Glomerular endothelial cell (primary cell): ENCODE measurements at places on chromosomes 12 and 14. TPM values are rescaled to one million over a fixed set of nuclear protein-coding genes. Genes with fewer than 3 reads are reported as not detected.

- DNase-seq: no peak
Observed at GRCh38 chr12:6936636-6937480, 6.8 kb upstream of the RNU7-1 start.

GRCh38 chr12:59079002-59079401 is 158.7 kb upstream of the LRIG3 start:
- no peak for DNase-seq

DNA sequence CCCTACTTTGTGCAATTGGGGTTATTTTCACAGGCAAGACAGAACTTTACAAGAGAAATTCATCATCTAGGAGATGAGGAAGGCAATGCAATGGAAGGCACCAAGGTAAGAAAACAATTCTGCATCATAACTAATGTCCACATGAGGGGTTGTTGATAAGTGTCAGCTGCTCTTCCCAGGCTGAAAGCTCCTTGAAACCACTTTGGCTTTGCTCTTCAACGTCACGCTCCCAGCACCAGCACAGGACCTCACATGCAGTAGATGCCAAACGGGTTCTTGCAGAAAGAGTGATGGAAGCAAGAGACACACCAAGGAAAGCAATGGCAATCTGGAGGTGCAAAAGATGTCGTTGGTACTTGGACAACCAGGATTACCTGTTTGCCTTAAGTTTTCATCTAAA is 485.5 kb downstream of the BCL11B start:
- no peak for DNase-seq

DNA sequence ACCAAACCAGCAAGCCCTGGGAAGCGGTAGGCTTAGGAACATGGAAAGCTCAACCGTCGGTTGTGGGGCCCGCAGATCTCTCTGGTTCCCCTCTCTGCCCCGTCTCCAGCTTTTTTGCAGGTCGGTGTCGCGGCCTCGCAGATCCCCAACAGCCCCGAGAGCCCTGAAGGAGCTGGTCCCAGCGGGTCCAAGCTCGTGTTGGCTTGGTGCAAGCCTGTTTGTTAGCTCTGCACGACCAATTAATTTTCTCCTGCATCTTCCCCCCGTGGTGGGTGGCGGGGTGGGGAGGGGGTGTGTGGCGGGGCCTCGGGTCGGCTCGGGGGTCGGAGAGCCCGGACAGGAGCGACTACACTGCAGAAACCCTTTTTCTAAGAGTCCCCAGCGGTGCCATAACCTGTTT is 449 bp upstream of the SLC24A4 start:
- DNase-seq: no peak

GRCh38 chr12:69383074-69383473 is 23.5 kb downstream of the YEATS4 start:
- DNase-seq: no peak

GRCh38 chr14:68952531-68953195 is 26.4 kb downstream of the ACTN1 start:
- no peak for DNase-seq

DNA sequence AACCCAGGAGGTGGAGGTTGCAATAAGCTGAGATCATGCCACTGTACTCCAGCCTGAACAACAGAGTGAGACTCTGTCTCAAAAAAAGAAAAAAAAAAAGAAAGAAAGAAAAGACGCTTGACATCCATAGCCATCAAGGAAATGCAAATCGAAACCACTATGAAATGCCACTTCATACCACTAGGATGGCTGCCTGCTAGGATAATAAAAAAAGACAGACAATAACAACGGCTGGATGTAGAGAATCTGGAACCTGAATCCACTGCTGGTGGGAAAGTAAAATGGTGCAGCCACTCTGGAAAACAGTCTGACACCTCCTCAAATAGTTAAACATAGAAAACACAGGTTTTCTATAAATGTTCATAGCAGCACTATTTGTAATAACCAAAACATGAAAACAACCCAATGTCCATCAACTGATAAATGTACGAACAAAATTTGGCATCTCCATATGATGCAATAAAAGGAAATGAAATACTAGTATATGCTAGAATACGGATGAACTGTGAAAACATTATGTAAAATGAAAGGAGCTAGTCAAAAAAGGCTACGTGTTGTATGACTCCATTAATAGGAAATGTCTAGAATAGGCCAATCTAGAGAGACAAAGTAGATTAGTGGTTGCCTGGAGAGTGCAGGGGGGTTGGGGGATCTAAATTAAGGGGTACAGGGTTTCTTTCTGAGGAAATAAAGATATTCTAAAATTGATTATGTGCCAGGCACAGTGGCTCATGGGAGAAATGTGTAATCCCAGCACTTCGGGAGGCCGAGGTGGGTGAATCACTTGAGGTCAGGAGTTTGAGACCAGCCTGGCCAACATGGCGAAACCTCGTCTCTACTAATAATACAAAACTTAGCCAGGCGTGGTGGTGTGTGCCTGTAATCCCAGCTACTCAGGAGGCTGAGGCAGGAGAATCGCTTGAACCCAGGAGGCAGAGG is 9.7 kb downstream of the WSB2 start:
- no peak for DNase-seq

- DNase-seq: no peak
Observed at GRCh38 chr12:2617365-2617764, 177.4 kb upstream of the FKBP4 start.

DNA sequence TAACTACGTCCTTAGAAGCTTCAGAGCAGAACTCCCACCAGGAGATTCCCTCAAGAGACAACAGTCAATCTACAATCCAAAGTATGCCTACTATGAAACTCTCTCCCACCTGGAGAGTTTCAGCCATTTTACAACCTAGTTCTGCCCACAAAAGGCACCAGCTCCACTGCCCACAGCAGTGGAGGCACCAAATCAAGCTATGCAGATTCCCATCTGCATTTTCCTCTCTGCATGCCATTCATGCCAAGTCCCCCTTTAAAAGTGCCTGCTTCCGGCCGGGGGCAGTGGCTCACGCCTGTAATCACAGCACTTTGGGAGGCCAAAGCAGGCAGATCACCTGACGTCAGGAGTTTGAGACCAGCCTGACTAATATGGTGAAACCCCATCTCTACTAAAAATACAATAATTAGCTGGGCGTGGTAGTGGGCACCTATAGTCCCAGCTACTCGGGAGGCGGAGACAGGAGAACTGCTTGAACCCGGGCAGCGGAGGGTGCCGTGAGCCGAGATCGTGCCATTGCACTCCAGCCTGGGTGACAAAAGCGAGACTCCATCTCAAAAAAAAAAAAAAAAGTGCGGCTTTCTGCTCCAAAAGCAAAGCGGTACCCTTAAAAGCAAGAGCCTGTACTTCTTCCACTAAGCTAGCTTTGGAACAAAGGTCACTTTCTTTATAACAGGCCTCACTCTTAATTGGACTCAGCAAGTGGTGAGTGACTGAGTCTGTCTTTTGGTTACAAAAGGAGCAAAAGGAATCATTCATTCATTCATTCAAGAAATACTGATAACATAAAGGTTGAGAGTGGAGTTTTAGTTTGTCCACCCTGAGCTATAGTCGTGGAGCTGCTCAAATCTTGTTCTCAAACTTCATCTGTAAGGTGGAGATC is 10.1 kb upstream of the DLGAP5 start:
- DNase-seq: no peak

DNA sequence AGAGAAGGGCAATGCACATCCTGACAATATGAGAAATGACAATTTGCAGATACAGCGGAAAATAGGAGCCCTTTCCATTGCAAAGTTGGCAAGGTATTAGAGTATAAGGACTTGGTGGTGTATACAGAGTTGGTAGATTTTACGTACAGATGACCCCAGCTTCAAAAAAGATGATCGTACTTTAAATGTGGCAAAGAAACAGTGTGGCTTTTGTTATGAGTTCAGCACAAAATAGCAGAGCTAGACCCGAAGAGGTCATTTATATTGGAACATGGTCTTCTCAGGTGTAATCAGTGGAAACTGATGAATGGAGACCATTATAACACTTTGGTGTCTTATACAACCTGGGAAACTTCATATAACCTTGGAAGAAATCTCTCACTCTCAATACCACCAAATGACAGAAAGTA is 2.3 kb downstream of the CLEC2B start:
- DNase-seq: no peak

GRCh38 chr12:123139926-123140675 is 10.8 kb downstream of the PITPNM2 start:
- no peak for DNase-seq

- no peak for DNase-seq
Observed at GRCh38 chr12:26158078-26158764, 33.4 kb upstream of the BHLHE41 start.

GRCh38 chr12:120247621-120248030 is 17.9 kb downstream of the PXN start:
- DNase-seq: no peak

DNA sequence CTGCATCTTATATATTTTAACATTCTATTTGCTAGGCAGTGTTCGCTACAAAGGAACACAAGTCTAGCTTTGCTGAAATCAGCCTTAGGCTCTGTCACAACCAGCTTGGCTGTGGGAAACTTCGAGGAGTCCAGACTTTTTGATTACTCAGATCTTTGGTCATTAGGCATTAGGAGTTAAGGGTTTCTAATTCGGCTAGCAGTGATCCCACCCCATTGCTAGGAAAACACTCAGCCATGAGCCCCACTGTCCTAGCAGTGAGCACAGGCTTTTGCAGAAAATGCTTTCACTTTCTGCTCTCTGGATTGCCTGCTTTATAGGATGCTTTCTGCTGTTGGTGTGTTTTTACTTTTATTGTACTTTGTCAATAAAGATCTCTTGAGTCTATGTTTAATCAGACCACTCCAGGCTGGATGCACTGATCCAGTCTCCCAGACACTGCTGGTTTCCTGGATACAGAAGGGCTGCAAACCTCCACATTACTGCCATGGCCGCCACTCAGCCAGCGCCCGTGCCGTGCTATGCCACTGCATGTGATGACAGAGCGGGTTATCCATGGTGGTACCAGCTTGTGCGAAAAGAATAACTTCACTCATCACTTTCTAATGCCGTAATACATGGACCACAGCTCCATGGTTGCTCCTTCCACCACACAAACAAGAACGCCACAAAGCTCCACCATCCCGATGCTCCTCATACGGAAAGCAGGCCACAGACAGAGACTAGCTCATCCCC is 41.0 kb upstream of the PYGL start:
- no peak for DNase-seq

DNA sequence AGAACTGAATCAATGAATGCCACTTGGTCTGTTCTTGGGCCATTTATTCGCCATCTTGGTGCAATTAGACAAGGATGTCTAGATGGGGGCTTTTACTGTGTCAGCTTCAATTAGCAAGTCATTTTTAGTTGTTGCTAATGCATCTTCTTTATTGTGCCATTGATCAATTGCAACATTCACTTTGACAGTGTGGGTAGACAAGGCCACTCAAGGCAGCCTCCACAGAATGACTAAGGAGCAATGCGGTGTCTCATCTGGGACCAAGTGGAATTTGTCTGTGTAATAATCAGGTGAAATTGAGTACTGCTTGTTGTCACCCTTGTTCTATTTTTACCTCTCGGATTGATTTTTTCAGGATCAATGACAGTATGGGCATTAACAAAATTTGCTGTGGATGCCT is 275.9 kb downstream of the CACNA1C start:
- DNase-seq: no peak

- no peak for DNase-seq
Observed at GRCh38 chr12:104566244-104566993, 109.7 kb downstream of the CHST11 start.

DNA sequence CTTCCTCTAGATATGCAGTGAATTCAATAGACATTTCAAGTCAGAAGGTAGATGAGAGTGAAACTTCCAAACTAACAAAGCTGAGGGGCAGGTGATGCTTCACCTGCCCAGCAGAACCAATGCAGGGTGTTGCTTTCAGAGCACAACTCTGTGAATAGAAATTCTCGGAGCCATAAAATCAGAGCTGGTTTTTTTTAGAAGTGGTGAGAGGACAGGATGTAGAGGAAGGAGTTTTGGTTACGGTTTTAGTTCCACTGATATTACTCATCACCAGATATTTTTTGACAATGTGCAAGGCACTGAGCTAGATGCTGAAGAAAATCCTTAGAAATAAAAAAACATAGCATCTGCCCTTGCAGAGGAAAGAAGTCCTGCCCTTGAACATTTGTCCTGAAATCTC is 62.2 kb downstream of the BMP4 start:
- no peak for DNase-seq

- no peak for DNase-seq
Observed at GRCh38 chr12:145369-145960, 68.5 kb downstream of the SLC6A12 start.

DNA sequence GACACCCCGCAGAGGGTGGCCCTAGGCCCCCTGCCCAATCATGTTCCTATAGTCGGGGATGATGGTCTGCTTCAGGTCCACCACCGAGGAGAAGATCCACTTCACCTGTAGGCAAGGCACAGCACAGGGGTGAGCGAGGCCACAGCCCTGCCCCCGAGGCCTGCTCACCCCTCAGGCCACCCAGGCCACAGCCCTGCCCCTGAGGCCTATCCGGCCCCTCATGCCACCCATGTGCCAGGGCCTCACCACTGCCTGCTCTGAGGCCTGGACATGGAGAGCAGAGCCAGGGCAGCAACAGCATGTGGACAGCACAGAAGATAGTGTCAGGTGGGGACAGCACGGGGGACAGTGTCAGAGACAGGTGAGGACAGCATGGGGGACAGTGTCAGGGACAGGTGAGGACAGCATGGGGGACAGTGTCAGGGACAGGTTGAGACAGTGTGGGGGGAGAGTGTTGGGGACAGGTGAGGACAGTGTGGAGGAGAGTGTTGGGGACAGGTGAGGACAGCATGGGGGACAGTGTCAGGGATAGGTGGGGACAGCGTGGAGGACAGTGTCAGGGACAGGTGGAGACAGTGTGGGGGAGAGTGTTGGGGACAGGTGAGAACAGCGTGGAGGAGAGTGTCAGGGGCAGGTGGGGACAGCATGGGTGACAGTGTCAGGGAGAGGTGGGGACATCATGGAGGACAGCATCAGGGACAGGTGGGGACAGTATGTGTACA is 239.7 kb downstream of the TMEM121 start:
- no peak for DNase-seq

- peak; percentile 89 for DNase-seq
Observed at GRCh38 chr12:66107451-66107915, 23.1 kb downstream of the LLPH start.

The RNASE8 gene
- not detected in 2 replicates for total RNA-seq

The EXOC3L4 gene
- not detected in 2 replicates for total RNA-seq

The LMNTD1 gene
- total RNA-seq: 0.82 TPM in 1 of 2 replicates, not detected in the other

The ANO2 gene
- total RNA-seq: 13.0 and 32.4 TPM in 2 replicates

The VRTN gene
- total RNA-seq: not detected in 2 replicates

The LRFN5 gene
- 0.41 and 1.4 TPM in 2 replicates for total RNA-seq

The RNASE1 gene
- total RNA-seq: 215 and 387 TPM in 2 replicates
